ENCODE measurements at places on chromosomes 6 and 20. TPM values are rescaled to one million over a fixed set of nuclear protein-coding genes. Genes with fewer than 3 reads are reported as not detected.

The SLC26A8 gene
- total RNA-seq: not detected

DNA sequence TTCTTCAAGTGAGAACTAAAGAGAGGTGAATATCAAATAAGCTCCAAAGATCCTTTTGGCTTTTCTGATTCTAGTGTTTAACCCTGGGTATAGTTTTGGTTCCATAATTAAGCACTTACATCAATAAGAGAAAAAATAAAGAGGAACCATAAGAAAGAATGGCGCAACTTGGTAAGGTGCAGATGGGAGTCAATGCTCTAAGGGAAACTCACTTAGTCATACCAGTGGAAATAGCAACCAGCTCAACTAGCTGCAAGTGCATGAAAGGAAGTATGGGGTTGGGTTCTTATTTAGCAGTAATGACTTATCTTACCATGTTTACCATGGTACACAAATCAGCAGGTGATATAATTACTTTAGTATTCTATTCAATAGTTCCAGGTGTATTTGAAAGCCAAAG is 296.5 kb upstream of the RUNX2 start:
- DNase-seq: no peak

DNA sequence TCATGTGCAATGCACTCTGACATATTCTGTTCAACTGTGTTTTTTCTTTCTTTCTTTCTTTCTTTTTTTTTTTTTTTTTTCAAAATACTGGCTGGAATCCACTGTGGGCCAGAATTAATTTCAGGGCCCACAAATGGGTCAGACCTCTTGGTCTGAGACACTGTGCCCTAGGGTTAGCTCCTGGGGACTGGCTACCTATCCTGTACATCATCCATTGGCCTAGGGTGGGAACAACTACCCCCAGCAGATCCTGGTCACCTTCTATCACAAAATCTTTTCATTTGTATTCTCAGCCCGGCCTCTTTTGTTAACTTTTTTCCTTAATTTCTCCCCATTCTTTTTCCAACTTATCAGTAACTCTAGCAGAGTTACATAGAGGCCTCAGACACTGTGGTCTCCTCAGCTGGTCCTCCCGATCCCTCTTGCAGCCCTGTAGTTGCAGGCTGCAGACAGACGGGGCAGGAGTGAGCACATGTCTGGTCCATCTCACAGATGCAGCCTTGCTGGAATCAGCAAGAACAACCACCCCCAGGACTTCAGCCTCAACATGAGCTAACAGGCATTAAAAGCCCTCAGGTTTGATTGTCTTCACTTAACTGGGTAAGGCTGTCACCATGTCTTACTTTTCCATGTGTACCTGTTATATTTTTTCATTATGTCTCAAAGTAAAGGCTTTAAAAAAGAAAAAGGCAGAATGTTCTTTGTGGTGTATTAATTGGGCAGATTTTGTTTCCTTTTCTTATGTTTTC is 41.3 kb downstream of the TXLNB start:
- DNase-seq: peak; percentile 73

- no peak for DNase-seq
Observed at GRCh38 chr6:128847431-128848210, 35.3 kb upstream of the LAMA2 start.

GRCh38 chr20:57879779-57880570 is 170.2 kb upstream of the PMEPA1 start:
- DNase-seq: peak; percentile 58

DNA sequence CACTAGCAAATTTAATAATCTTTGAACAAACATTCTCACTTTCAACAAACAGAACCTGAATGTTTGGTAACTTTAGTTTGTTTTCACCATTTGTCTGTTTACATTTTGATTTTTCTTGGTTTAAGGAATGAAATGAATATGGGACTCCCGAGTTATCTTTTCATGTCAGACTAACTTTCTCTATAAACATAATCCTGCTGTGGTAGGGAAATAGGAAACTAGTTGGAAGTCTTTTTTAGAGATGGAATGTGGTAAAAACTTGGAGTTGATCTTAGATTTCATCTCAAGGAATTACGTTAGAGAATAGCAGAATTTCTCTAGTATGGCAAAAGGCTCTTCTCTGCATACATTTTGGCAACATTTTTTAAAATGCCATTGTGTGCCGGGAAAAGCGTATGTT is 206.5 kb downstream of the CDKAL1 start:
- DNase-seq: no peak

- no peak for DNase-seq
Observed at GRCh38 chr6:111674883-111675282, 69.2 kb upstream of the TRAF3IP2 start.

GRCh38 chr20:40669692-40670091 is 19.3 kb downstream of the MAFB start:
- DNase-seq: peak; percentile 55
